ENCODE measurements at places on chromosomes 7 and 10.

DNA sequence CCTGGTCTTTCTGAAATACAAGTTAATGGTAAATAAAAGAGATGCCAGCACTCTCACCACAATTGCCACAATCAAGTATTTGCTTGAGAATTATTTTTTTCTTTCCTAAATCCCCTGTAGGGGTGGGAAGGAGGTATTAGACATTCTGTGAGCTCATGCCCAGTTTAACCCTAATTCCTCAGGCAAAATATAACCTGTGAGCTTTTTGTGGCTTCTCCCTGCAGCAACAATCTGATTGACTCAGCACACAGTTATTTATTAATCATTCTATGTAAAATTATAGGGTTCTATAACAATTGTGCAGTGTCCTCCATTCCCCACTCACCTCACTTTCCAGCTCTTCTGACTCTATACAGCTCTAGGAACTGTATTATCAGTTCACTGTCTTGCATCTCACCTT, 66.3 kb downstream of the GLI3 start:
- DNase-seq: no peak

DNA sequence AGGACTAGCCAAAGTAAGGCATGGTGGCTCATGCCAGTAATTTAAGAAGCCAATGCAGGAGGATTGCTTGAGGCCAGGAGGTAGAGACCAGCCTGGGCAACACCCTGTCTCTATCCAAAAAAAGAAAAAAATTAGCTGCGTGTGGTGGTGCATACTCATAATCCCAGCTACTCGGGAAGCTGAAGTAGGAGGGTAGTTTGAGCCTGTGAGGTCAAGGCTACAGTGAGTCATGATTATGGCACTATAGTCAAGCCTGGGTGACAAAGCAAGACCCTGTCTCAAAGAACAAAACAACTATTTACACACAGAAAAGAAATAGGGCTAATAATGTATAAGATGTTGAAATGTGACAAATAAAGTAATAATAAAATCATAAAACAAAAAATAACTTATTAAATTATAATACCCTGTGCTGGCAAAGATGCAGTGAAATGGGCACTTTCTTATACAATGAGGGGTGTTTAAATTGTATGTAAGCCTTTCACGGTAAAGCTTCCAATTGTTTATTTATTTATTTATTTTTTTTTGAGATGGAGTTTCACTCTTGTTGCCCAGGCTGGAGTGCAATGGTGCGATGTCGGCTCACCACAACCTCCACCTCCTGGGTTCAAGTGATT, 175.2 kb downstream of the TPST1 start:
- DNase-seq: no peak

GRCh38 chr10:48598243-48598935, 6.5 kb downstream of the ARHGAP22 start:
- no peak for DNase-seq

DNA sequence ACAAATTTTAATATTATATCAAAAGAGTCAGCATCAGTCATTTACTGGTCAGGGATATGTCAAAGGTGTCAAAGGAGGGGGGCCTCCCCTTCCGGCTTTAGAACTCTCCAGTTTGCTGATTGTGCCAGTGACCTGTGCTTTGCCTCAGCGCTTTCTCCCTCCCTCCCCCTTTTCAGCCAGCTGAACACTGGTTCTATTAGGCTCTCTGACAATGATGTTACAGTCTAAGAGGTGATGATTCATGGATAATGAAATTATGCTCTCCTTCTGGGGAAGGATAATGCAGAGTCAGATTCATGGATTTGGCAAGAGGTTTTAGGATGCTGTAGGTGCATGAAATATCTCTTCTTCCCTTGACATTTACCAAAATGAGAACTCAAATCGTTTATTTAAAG, 6.1 kb downstream of the LRRTM3 start:
- no peak for DNase-seq

- no peak for DNase-seq
These were observed 123.7 kb upstream of the FAM20C start for GRCh38 chr7:68629-69028.

- DNase-seq: no peak
These were observed 102.2 kb downstream of the HDAC9 start for GRCh38 chr7:18597754-18598153.

All from GF-D8 (cell line).